Stimulated activated CD4-positive, alpha-beta T cell treated with anti-CD3 and anti-CD28 coated beads, Interleukin-15, amount 100 ng/mL, for 48 hours (primary cell): ENCODE measurements at places on chromosomes 12 and 14.

DNA sequence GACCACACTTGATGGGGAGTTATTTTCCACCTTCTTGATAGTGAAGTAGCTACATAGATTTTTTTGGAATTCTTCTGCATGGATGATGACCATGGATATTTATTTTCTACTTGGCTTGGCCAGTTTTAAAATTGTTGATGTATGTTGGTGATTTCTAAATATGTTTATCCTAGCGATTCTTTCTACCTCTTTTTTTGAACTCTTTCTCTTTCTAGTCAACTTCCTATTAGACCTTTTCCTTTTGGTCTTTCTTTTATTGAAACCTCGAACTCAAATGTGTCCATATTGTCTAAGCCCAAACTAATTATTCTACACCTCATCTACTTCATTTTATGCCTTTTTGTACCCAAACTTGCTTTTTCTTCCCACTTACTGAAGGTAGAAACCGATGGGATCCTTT is 37.0 kb downstream of the CCDC91 start:
- DNase-seq = no peak

GRCh38 chr12:107311682-107312081 is 218.3 kb upstream of the CRY1 start:
- no peak for DNase-seq

- DNase-seq = no peak
Measured at GRCh38 chr14:101242442-101243385, 318.6 kb upstream of the DIO3 start.

- no peak for DNase-seq
Measured at GRCh38 chr12:19038209-19038608, 91.3 kb upstream of the PLEKHA5 start.

GRCh38 chr14:51211149-51211548 is 28.9 kb upstream of the TMX1 start:
- DNase-seq = no peak

DNA sequence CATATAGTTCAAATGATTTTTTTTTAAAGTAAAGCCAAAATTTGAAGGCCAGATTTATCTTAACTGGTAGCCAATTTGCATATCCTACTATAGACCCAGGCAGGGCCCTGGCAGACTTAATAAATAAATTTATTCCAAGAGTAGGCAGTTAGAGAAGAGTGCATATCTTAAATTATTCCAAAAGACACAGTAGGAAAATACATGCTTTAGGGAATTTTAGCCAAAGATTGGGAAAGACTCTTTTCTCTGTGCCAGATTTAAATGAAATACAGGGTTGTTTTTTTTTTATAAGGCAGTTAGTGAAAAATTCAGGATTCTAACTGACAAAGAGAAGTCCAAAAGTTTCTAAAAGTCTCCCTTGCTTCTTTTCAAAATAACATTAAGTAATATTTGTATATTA is 65.5 kb downstream of the ST8SIA1 start:
- no peak for DNase-seq

GRCh38 chr12:57934819-57935218 is 6.5 kb upstream of the ATP23 start:
- no peak for DNase-seq

DNA sequence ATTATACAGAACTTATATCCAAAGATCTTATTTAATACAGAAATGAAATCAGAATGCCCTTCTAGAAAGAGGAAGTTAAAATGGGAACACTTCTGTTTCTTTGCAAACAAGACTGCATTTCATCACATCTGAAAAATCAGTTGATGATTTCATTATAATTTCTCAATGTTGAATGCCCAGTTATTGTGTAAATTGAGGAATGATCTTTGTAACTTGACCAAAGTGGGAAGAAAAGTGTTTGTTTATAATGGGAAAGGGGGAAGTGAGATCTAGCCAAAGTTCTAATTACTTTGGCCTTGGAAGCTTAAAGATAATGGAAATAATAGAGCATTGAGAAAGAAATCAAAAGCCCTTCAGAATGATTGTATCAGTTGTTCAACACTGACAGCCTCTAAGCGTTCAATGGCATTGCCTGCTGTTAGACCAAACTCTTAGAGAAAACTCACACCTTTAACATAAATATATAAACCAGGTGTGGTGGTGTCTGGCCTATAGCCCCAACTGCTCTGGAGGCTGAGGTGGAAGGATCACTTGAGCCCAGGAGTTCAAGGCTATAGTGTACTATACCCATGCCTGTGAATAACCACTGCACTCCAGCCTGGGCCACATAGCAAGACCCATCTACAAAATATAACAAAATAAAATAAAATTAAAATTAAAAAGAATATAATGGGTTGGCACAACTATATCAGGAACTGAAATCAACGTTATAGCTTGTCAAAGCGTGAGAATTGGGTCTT is 9.9 kb upstream of the LYZ start:
- no peak for DNase-seq

- no peak for DNase-seq
Measured at GRCh38 chr12:62787023-62787422, 147.9 kb downstream of the PPM1H start.

- DNase-seq = no peak
Measured at GRCh38 chr12:18332173-18332572, 70.9 kb downstream of the PIK3C2G start.

DNA sequence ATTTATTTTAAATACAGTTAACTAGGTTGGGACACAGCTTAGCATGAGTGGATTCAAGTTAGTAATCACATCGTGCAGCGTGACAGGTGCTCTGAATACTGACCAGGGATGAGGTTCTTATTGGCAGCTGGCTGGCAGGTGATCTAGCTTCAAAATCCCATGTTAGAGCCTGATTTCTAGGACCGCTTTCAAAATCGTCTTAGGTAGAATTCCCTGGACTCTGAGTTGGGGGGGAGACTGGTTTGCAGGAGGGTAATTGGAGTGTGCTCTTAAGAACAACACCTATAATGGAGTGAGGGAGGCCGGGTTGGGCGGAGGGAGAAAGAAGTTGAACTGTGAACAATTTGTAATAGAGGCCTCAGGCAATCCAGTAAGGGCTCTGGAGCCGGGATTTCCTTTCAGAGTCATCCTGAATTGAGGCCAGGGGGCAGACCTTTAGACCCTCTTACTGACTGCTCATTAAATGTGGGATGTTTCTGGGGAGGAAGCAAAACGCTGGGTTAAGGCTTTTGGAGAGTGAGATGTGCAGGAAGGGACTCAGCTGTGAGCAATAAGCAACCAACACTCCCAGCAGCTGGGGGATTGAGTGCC is 874 bp upstream of the YARS2 start:
- no peak for DNase-seq

DNA sequence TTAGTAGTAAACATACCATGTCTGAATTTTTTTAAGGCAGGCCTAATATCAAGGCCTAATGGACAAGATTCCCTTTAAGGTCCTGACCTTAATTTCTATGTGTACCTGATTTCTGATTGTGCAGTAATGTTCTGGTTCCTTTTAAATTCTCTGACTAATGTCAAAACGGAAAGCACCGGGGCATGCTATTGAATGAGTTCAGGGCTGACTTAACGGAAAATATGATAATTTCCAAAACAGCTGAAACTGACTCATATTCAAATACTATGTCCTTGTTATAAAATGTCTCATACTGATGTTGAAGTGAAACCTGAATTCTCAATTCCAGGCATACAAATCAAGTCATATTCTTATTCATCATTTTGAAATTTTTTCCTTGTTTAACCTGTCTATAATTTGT is 6.7 kb downstream of the TAS2R43 start:
- DNase-seq = peak; percentile 5

DNA sequence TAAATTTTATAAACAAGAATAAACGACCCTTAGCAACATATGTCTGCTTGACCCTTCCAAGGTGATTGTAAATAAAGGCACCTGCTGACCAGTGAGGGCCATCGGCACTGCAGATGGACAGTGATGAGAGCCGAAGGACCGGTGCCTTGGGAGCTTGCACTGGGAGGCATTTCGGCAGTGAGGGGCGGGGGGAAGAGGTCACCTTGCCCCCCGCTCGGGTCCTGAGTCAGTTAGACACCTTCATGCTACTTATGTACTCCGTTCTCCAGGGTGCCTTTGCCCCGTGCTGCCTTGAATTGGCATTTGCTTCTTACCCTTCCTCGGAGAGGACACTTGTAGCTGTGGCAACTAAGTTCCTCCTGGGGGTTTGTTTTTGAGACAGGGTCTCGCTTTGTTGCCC is 23.0 kb downstream of the MMAB start:
- DNase-seq = no peak

DNA sequence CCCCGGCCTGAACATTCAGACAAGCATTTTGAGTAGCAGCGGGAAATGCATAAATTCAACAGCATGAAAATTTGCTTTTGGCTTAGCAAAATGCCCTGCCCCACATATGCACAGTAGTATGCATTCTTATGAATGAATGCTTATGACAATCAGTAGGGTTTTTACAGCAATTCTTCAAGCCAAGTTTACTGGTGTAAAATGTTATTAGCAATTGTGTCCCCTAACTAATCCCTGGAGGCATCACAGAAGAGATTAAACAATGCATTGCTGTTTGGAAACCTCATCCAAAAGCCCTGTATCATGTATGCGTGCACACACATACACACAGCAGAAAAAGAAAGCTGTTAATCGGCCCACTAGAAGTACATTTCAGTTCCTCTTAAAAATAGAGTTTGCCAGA is 406.5 kb downstream of the LRIG3 start:
- no peak for DNase-seq

DNA sequence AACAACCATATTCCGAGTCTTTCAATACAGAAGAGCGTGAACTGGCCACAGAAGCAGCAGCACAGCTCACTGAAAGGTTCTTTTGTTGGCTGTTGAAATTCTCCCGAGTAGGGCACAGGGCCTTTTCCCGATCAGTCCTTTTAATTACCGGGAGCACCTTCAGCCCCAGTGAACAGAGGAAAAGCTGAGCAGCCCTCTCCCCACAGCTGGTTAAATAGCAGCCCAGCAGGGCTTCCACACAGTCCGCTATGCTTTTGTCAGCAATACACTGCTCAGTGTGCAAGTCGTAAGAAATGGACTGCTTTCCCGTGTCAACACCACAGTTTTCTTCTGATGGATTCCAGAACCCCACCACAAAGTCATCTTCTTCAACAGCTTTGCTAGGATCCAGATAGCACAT is 61.3 kb downstream of the DICER1 start:
- no peak for DNase-seq

DNA sequence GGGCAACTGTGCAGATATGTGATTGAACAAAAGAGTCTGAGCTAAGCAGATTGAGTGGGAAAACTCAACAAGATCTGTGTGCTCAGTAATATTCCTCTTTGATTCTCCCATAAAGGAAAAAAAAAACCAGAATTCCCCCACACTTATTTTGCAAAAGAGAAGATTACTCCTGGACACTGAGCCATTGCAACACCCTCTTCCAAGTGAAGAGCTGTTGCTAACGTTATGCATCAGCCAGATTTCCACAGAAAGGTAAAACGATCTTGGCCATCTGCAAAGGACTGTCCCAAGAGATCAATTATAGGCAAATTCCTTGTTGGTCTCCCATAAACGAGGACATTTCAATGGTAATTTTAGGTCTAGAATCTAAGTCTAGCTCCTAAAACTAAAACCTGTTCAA is 587.7 kb downstream of the C12orf50 start:
- DNase-seq = no peak

DNA sequence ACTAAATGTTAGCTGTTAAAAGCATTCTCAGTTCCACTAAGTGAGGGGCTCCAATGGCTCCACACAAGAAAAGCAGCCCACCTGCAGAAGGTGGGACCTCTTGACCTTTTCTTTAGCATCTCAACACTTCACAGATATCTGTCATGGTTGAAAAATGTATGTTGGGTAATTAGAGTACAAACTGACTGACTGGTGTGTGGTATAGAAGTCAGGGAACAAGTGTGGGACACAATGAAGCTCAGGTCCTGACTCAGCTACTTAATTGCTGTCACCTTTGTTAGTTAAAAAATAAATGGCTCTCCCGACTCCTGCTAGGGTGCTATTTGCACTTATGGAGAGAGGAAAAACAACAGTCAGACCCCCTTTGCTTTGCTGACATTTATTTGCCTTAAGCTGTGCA is 299.0 kb downstream of the TTC6 start:
- no peak for DNase-seq

DNA sequence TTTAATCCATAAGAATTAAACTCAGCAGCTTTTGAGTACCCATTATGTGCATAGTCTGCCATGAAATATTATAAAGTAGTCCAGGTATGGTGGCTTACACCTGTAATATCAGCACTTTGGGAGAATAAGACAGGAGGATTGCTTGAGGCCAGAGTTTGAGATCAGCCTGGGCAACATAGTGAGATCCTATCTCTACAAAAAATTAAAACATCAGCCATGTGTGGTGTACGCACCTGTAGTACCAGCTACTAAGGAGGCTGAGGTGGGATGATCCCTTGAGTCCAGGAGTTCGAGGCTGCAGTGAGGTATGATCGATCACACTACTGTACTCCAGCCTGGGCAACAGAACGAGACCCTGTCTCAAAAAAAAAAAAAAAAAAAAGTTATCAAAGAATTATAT is 15.3 kb downstream of the MARK3 start:
- no peak for DNase-seq

GRCh38 chr14:67575684-67576083 is 24.4 kb downstream of the PIGH start:
- DNase-seq = no peak

- DNase-seq = no peak
Measured at GRCh38 chr12:96197503-96198272, 3.5 kb downstream of the ELK3 start.

- DNase-seq = no peak
Measured at GRCh38 chr12:43028826-43029225, 439.3 kb upstream of the PRICKLE1 start.

GRCh38 chr14:102970496-102970895 is 48.0 kb downstream of the AMN start:
- DNase-seq = no peak

- DNase-seq = no peak
Measured at GRCh38 chr14:35285168-35286002, 6.8 kb upstream of the PSMA6 start.

DNA sequence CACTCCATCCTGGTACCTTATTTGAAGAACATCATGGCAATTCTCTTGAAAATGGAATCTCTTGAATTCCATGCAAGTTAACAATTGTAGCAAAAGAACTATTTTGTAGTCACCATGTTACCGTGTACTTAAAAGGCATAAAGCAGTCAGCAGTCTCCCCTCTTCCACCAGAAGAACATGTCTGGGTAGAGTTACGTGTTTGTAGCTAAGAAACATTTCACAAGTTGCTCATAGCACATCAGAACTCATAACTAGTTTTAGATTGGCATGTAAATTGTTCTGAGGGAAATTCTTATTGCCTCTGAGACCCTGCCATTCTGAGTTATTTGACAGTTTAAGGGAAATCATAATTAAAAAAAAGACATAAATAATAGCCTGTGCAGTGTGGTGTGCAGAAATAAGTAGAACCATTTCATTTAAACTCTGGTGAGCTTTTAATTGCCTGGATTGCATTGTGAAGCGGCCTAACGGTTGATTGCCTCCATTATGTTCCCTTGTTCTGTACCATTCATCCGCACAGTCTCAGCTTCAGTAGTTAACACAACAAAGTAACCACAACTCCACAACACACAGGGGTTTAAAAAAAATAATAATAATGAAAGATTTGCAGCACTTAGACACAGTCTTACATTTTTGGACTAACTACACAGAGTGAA is 2.6 kb downstream of the LMO3 start:
- DNase-seq = no peak
